PC-9 (cell line): ENCODE measurements at places on chromosomes 1 and 21. TPM values are rescaled to one million over a fixed set of nuclear protein-coding genes. Genes with fewer than 3 reads are reported as not detected.

The AGBL4 gene
- total RNA-seq, result not detected in 2 replicates

The MAB21L3 gene
- total RNA-seq, result not detected in 2 replicates

The CBR3 gene
- 20.1 and 23.6 TPM in 2 replicates for total RNA-seq

The SPRR1B gene
- total RNA-seq, result not detected in 2 replicates

GRCh38 chr1:245979589-245979988, 527.5 kb downstream of the SMYD3 start:
- DNase-seq, result no peak

DNA sequence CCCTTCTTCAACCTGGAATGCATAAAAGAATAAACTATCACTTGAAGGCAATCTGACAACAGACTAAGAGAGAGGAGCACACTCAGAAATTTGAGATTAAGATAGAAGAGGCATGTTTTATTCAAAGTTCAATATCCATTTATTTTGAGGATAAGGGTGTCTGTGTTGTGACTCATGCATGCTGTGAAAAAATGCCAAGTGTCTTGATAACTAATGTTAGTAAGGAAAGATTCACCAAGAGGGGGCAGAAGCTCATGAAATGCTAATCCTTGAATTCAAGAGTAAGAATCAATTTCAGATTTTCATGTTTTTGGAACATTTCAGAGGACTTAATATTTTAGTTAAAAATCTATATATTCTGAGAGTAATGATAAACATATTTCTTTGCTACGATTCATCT, 94.0 kb downstream of the IFI44 start:
- no peak for DNase-seq

DNA sequence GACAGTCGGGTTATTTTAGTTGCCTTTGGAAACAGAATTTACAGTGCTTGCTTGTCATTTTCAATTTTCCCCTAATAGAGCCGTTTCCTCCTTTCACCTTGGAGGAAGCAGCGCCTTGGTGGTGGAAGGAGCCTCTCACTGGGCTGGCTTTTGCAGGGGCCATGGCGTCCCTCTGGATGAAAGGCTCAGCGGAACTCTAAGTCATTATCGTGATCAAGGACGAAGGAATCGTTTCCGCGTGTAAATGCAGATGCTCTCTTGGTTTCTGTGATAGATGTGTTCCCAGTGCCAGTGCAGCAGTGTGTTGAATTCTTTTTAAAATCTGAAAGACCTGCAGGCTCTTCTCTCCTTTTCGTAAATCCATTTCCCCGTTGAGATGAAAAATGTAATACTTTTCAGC, 126.2 kb upstream of the LMO4 start:
- DNase-seq, result no peak

- no peak for DNase-seq
Observed at GRCh38 chr1:176638713-176639526, 175.9 kb downstream of the PAPPA2 start.

DNA sequence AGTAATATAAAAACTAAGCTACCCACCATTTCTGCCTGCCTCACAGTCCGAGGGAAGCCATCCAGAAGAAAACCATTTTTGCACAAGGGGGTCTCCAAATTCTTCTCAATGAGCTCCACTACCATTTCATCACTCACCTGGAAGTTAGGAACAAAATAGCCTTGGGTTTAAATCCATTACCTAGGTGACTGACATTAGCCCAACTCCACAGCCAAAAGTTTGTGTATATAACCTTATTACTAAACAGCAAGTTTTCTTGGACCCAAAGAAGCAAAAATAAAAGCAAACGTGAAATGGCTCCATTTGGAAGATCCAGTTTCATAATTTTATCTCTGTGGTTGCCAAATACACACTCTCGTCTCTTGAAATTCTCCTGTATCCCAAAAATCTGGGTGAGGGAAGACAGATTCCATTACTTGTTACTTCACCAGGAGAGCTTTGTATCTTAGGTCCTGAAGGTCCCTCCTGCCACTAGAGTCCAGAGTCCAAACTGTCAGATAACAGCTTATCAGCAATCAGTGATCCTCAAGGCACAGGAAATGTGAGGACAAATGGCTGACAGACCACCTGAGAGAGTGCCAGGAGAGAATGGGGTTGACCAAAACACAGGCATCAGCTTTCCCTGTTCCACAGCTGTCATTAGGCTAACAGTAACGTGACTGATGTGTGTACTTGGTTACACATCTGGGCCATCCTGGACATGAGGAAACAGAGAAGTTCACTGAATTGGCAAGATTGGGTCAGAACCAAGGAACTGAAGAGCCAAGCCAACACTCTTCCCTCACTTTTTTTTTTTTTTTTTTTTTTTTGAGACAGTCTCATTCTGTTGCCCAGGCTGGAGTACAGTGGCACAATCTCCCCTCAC, 14.9 kb downstream of the AK2 start:
- DNase-seq, result no peak

DNA sequence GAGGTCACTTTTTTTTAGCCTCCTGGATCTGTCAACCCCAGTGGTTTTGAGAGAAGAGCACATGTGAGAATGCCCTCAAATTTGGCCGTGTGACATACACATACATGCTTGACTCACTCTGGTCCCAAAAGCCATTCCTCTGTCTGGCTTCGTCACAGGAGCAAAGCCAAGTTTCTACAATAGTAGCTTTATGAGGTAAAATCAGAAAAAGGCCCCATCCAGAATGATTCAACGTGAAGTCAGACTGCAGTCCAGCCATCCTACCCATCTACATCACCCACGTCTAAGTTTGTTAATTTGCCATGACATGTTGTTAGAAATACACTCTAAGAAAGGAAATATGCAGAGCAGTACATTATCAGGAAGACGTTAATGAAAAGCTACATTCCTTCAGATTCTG, 245.2 kb downstream of the SDCCAG8 start:
- no peak for DNase-seq
